ENCODE measurements at places on chromosomes 4 and X.

DNA sequence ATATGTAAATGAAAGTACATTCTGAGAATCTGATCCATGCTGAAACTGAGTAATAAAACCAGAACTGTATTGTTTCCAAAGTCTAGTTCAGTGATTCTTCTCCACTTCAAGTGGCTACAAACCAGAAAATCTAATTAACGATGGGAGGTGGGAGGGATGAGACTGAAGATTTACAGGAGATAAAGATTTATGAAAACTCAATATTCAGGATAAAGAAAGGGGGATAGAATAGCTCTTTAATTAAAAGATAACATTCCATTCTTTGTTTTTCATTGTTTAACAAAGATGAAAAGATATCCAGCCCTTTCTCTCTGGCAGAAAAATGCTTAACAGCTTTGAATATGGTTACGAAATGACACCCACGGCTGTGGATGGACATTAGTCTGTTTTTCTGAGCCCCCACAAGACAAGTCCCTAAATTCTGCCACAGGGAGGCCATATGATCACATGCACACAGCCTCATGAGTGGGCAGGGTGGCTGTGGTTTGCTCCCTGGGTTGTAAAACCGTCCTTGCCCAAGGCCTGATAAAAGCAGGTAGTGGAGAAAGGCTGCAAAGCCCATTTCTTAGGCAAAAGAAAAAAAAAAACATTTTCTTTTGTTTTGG, 36.4 kb downstream of the TMEM150C start:
- no peak overlapping the region for H3K27ac ChIP-seq
- no peaks in the 10 kb centered on the region for H3K27me3 ChIP-seq
- H3K36me3 ChIP-seq: no peaks in the 10 kb centered on the region
- peaks cover 18% of the 10 kb centered on the region for H3K4me1 ChIP-seq
- DNase-seq: no peak
- no peak overlapping the region for H3K4me3 ChIP-seq

DNA sequence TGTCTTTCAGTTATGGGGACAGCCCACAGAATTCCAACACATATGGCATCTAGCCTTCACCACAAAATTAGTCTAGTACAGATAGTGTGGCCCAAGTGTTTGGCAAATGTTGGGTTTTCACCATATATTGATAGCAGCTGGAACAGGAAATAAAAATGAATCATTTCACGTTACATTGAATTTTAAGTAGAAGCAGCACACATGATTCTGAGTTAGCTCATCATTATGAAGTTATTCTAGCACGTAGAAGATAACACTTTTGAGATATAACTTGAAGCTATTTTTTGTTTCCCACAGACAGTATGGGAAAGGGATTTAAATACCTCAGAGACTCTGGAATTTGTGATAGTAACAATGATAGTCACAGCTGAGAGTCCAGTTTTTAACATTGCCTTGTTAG, 118.7 kb downstream of the FAT4 start:
- no peak for DNase-seq
- no peak overlapping the region for H3K4me3 ChIP-seq
- H3K27ac ChIP-seq: no peak overlapping the region
- peaks cover 11% of the 10 kb centered on the region for H3K36me3 ChIP-seq
- H3K27me3 ChIP-seq: no peaks in the 10 kb centered on the region
- no peaks in the 10 kb centered on the region for H3K4me1 ChIP-seq

- peaks cover 6% of the 10 kb centered on the region for H3K27me3 ChIP-seq
- H3K27ac ChIP-seq: no peak overlapping the region
- peaks cover 32% of the 10 kb centered on the region for H3K4me1 ChIP-seq
- no peaks in the 10 kb centered on the region for H3K36me3 ChIP-seq
- no peak for DNase-seq
- H3K4me3 ChIP-seq: no peak overlapping the region
These were observed 60.0 kb upstream of the RAPGEF2 start for GRCh38 chr4:159042868-159043267.

GRCh38 chr4:40256329-40256728, 59.5 kb downstream of the RHOH start:
- no peaks in the 10 kb centered on the region for H3K27me3 ChIP-seq
- no peak overlapping the region for H3K27ac ChIP-seq
- H3K4me3 ChIP-seq: no peak overlapping the region
- H3K4me1 ChIP-seq: peaks cover 17% of the 10 kb centered on the region
- no peaks in the 10 kb centered on the region for H3K36me3 ChIP-seq
- no peak for DNase-seq

GRCh38 chr4:100367451-100367850, 150.4 kb downstream of the EMCN start:
- DNase-seq: no peak
- no peak overlapping the region for H3K27ac ChIP-seq
- H3K27me3 ChIP-seq: no peaks in the 10 kb centered on the region
- no peaks in the 10 kb centered on the region for H3K36me3 ChIP-seq
- H3K4me1 ChIP-seq: no peaks in the 10 kb centered on the region

DNA sequence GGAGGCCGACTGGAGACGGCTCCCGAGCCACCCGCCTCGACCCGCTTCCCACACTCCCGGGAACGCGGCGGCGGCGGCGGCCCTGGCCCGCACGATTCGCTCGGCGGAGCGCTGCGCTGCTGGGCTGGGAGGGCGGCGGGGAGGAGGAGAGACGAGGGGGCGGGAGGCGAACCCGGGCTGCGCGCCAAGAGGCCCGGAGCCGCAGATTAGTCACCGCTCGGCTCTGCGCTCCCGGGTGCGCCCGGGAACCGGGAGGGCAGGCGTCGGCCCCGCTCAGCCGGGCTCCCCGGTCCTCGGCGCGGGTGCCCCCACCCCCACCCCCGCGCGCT, 11.2 kb upstream of the BCOR start:
- peaks cover 2% of the 10 kb centered on the region for H3K36me3 ChIP-seq
- H3K4me1 ChIP-seq: peaks cover 34% of the 10 kb centered on the region
- no peak overlapping the region for H3K27ac ChIP-seq

- no peak overlapping the region for H3K27ac ChIP-seq
- H3K4me3 ChIP-seq: no peak overlapping the region
- no peaks in the 10 kb centered on the region for H3K27me3 ChIP-seq
- peaks cover 7% of the 10 kb centered on the region for H3K36me3 ChIP-seq
These were observed 168.5 kb upstream of the PCDH18 start for GRCh38 chr4:137700751-137701150.

DNA sequence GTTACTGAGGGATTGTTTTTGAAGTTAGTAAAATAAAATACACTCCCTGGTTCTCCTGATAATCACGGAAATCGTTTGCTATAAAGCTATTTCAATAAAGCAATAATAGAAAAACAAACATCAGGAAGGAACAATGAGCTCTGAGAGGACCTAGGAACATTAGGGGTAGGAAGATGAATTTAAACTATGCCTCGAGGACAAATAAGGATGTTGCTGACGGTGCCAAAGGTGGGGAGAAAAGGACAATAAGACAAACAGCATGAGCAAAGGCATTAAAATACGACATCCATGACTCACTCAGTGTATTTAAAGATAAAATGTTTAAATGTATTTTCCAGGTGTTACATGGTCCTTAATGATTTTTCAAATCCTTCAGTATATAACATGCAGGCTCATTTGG, 110.3 kb downstream of the MTNR1A start:
- H3K36me3 ChIP-seq: peaks cover 2% of the 10 kb centered on the region
- no peak for DNase-seq
- no peaks in the 10 kb centered on the region for H3K4me1 ChIP-seq
- H3K4me3 ChIP-seq: no peak overlapping the region
- peaks cover 4% of the 10 kb centered on the region for H3K27me3 ChIP-seq

- H3K27me3 ChIP-seq: no peaks in the 10 kb centered on the region
- no peak overlapping the region for H3K4me3 ChIP-seq
- H3K4me1 ChIP-seq: no peaks in the 10 kb centered on the region
These were observed 227.5 kb downstream of the PAPSS1 start for GRCh38 chr4:107492566-107492965.

- peaks cover 6% of the 10 kb centered on the region for H3K36me3 ChIP-seq
- H3K27me3 ChIP-seq: no peaks in the 10 kb centered on the region
- no peak for DNase-seq
- H3K27ac ChIP-seq: peak overlapping the region; percentile 16
These were observed 863.3 kb downstream of the CENPC start for GRCh38 chr4:66681962-66682361.

- no peak overlapping the region for H3K27ac ChIP-seq
- no peak for DNase-seq
- H3K4me3 ChIP-seq: no peak overlapping the region
- peaks cover 6% of the 10 kb centered on the region for H3K36me3 ChIP-seq
- H3K27me3 ChIP-seq: no peaks in the 10 kb centered on the region
These were observed 586.6 kb downstream of the RAPGEF2 start for GRCh38 chr4:159689526-159689925.

DNA sequence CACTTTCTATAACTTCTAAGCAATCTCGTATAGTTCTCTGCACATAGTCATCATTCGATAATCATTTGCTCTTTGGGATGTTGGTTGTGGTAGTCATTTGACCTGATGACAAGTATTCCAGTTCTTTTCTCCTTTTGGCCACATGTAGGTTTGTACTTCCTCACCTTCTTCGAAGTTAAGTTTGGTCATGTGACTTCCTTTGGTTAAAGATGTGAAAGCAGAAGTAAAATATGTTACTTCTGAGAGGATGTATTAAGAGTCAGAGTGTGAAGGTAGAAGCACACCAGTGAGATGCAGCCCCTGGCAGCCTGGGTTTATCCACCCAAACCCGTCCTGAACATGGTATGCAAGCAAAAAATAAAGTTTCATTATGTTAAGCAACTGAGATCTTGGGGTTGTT, 48.9 kb upstream of the ZNF518B start:
- no peaks in the 10 kb centered on the region for H3K27me3 ChIP-seq
- no peak overlapping the region for H3K27ac ChIP-seq
- no peaks in the 10 kb centered on the region for H3K4me1 ChIP-seq
- H3K4me3 ChIP-seq: no peak overlapping the region
- no peak for DNase-seq
- no peaks in the 10 kb centered on the region for H3K36me3 ChIP-seq

DNA sequence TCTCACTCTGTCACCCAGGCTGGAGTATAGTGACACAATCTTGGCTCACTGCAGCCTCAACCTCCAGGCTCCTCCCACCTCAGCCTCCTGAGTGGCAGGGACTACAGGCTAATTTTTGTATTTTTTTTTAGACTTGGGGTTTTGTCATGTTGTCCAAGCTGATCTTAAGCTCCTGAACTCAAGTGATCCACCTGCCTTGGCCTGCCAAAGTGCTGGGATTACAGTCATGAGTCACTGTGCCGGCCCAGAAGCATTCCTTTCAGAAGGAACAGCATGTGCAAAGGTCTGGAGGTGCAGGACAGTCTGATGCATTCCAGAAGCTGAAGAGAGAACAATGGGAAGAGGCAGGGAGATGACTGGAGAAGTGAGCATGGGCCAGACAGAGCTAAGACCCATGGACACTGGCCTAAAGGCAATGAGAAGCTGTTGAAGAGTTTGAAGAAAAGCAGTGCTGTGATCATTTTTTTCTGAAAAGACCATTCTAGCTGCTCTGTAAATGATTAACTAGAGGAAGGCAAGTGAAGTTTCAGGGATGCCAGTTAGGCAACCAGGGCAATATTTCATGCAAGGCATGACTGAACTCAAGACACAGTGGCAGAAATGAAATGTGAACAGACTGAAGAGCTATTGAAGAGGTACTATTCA, 43.2 kb downstream of the MANBA start:
- H3K27ac ChIP-seq: no peak overlapping the region
- no peaks in the 10 kb centered on the region for H3K27me3 ChIP-seq
- peaks cover 5% of the 10 kb centered on the region for H3K4me1 ChIP-seq
- no peak for DNase-seq
- peaks cover 22% of the 10 kb centered on the region for H3K36me3 ChIP-seq

- peaks cover 3% of the 10 kb centered on the region for H3K36me3 ChIP-seq
- H3K27ac ChIP-seq: no peak overlapping the region
- H3K4me1 ChIP-seq: peaks cover 13% of the 10 kb centered on the region
- no peak for DNase-seq
- no peak overlapping the region for H3K4me3 ChIP-seq
- no peaks in the 10 kb centered on the region for H3K27me3 ChIP-seq
These were observed 394.5 kb downstream of the RAB28 start for GRCh38 chr4:13089659-13089998.

DNA sequence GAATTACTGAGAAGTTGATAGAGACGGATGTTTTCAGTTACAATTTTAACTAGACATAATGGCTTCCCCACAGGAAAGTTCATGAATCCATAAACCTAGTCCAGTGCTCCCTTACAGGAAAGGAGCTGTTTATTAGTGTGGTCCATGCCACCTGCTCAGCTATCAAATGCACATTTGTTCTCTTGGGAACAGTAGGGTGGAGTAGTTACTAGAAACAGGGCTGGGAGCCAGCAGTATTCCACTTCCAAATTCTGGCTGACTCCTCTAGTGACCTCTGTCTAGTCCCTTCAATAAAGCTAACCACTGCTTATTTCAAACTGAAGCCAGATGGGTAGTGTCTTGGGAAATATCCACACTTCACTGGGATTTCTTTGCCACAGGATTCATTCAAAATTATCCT, 88.4 kb upstream of the TLL1 start:
- no peaks in the 10 kb centered on the region for H3K27me3 ChIP-seq
- DNase-seq: no peak
- H3K27ac ChIP-seq: no peak overlapping the region
- no peaks in the 10 kb centered on the region for H3K4me1 ChIP-seq
- H3K4me3 ChIP-seq: no peak overlapping the region

GRCh38 chrX:41723826-41724225, at the start of gene GPR82:
Gene GPR82, plus strand, starts transcription at chrX:41724181. Its CDS starts 2,846 bp downstream, at chrX:41727027.
- H3K27me3 ChIP-seq: no peaks in the 10 kb centered on the region
- H3K36me3 ChIP-seq: peaks cover 17% of the 10 kb centered on the region
- H3K4me1 ChIP-seq: peaks cover 7% of the 10 kb centered on the region
- H3K4me3 ChIP-seq: no peak within 1 kb of the TSS
- no peak within 1 kb of the TSS for H3K27ac ChIP-seq

- peak overlapping the region; percentile 60 for H3K27ac ChIP-seq
- H3K4me3 ChIP-seq: no peak overlapping the region
- no peaks in the 10 kb centered on the region for H3K27me3 ChIP-seq
- DNase-seq: no peak
These were observed 12.9 kb downstream of the LETM1 start for GRCh38 chr4:1842993-1843448.

DNA sequence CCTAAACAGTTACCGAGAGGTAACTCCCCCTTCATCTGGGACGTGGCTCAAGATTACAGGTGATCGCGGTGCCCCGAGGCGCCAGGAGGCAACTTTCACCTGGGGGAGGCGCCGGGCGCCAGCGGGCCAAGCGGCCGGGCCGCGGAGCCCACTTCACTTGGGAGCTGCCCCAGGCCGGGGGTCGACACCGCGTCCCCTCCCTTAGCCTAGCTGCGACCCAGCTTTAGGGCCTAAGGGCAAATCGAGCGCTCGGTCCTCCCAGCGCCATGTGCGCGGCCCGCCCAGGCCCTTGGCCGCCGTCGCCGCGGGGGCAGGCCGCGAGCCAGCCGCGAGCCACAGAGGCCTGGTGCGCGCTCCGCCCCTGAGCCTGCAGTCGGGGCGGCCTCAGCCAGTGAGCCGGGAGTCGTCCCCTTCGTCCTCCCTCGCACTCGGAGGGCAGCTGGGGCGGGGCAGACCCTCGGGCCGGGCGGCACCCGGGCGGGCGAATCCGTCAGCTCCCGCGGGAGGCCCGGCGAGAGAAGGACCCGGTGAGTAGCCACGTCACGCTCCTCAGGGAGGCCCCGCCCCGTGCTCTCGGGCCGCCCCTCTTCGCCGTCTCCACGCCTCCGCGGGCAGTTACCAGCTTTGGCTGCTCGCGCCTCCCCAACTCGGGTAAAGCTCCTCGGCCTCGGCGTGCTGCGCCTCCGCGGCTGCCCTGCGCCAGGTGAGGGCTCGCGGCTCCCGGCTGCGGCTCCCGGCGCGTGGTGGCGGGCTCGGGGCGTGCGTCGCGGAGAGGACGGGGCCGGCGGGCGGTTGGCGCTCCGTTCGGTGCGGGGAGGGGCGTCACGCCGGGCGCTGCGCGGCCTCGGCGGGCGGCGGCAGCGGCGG, at the start of gene LARP1B:
Gene LARP1B (plus strand): TSS at position 614 of the 867 bp plus-strand sequence. CDS start 13,640 bp downstream, outside the sequence.
- peak within 1 kb of the TSS; percentile 93 for H3K27ac ChIP-seq
- H3K4me1 ChIP-seq: peaks cover 23% of the 10 kb centered on the region
- H3K4me3 ChIP-seq: peak within 1 kb of the TSS; percentile 94
- DNase-seq: peak; percentile 91
